ENCODE measurements at places on chromosomes 6 and 20. TPM values are rescaled to one million over a fixed set of nuclear protein-coding genes. Genes with fewer than 3 reads are reported as not detected.

GRCh38 chr6:113464536-113464935 lies 392.6 kb upstream of the MARCKS start:
- no peak for DNase-seq

The SIRPD gene
- total RNA-seq: not detected

The GSTA5 gene
- not detected for total RNA-seq

GRCh38 chr6:37971711-37972390 lies 152.3 kb downstream of the ZFAND3 start:
- no peak for DNase-seq

DNA sequence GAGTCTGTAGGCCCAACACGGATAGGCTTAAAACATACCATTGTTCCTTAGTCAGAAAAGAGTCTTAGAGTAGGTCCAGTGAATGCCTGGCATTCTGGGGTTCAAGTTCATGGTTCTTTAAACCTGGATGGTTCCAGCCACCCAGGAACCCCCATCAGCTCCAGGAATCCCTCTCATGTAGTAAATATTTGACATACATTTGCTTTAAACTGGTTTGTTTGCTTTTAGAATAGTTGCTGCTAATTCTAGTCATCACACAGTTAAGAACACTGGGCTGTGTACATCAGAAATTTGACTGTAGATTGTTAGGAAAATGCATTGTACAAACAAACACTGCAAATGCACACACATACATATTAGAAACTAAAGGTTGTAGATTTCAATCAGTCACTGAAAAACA lies 30.6 kb upstream of the PBOV1 start:
- no peak for DNase-seq

- no peak for DNase-seq
Observed at GRCh38 chr20:19392344-19393130, 180.1 kb downstream of the SLC24A3 start.

GRCh38 chr6:155400654-155400965 lies 55.0 kb downstream of the NOX3 start:
- DNase-seq: no peak

GRCh38 chr6:143288923-143289322 lies 161.6 kb downstream of the ADAT2 start:
- no peak for DNase-seq

DNA sequence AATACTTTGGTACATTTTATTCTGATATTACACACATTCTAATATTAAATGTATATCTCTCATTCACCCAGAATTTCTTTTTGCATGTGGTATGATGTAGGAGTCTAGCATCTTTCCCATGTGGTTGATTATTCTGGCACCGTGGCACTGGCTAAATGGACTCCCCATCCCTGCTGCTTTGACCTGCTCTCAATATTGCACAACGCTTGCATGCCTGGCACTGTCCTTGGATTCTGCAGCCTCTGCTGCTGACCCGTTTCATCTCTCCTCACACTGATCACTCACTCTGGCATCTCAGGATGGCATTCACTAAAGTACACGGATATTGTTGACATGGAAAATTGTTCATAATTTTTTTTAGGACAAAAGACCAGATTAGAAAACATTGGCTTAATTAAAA lies 11.5 kb upstream of the DACT2 start:
- no peak for DNase-seq

The EYA2 gene
- not detected for total RNA-seq

GRCh38 chr20:60903325-60903971 lies 348.6 kb upstream of the CDH4 start:
- DNase-seq: no peak
